ENCODE measurements at places on chromosomes 3 and 15.

DNA sequence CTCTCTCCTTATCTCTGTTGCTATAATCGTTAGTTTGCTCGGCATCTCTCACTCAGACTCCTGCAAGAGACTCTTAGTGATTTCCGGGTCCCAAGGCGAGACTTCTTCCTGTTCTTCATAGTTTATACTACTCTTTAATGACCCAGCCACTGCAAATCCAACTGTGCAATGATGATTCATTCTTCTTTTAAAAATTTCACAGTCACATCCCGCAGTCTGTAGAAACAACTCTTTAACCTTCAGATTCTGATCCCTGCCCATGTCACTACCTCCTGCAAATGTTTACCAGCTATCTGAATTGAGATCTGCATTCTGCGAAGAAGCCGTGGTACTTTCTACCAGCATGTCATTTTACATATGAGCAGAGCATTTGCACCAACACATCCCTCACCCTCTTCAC is 2.8 kb upstream of the VGLL3 start:
- DNase-seq, result no peak

GRCh38 chr15:85685356-85685755 is 109.4 kb downstream of the KLHL25 start:
- no peak for DNase-seq

DNA sequence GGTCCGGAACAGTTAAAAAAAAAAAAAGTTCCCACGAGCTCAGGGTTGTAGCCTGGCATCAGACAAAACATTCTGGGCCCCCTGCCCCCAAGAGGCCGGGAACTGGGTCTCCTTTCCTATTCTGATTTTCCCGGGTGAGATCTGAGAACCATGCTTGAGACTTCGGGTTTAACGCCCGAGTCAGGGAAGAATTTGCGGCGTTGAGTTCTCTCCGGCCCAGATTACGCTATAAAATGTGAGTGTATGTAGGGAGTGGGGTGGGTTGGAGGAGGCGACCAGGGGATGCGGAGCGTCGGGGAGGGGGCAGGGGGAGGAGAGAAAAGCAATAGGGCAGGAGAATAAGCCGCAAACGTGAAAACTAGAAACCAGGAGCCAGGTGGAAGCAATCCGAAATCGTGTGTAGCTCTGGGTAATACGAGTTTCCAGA is 2.7 kb downstream of the ZIC1 start:
- no peak for DNase-seq

DNA sequence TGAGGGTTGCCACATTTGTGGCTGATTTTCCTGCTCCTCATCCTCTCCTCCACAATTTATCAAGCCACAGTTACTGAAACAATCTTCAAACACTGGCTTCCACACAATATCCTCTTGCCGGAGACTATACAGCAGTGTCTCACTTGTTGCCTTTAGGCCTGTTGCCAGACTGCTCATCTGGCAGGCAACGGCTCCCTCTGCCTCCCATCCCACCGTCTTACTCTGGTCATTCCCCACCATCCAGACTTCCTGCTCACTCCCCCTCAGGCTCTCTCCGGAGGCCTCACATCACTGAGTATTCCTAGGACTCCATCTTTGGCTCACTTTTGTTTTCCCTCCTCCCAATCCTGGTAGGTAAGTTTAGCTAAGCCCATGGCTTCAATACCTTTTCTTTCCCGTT is 301.9 kb downstream of the IL20RB start:
- no peak for DNase-seq

DNA sequence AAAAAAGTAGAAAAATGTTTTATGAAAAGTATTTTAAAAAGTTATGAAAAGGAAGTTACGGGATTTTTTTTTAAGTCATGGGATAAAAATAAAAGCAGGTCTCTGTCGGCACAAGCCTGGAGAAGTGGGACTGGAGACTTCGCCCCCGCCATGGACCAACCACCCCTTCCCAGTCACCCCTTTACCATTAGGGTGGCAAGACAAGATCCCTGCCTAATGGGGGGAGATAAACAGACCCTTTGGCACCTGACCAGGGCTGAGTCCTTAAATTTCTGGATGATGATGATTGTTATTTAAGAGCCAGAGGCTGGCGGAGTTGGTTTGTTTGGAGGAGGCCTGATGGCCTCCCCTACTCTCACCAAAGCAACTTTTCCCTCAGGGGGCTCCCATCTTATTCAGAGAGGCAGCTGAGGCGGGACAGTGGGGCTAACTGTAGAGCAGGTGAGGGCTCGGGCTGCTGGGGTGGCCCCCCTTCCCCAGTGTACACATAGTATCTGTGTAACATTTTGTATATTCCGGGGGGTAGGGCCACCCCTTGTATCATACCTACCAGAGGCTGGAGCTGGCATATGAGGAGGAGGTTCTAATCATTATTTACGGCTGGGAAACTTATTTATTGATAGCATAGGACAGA is 74.0 kb downstream of the ADAMTS7 start:
- DNase-seq, result no peak

GRCh38 chr3:154690413-154690812 is 260.4 kb upstream of the GPR149 start:
- no peak for DNase-seq

- DNase-seq, result no peak
These were observed 67.6 kb downstream of the SLC6A11 start for GRCh38 chr3:10883478-10884234.

- no peak for DNase-seq
These were observed 563.5 kb upstream of the TBL1XR1 start for GRCh38 chr3:177760803-177761202.

Measured in omental fat pad (tissue), 4 donors.